ENCODE measurements at places on chromosomes 5 and 9. TPM values are rescaled to one million over a fixed set of nuclear protein-coding genes. Genes with fewer than 3 reads are reported as not detected.

DNA sequence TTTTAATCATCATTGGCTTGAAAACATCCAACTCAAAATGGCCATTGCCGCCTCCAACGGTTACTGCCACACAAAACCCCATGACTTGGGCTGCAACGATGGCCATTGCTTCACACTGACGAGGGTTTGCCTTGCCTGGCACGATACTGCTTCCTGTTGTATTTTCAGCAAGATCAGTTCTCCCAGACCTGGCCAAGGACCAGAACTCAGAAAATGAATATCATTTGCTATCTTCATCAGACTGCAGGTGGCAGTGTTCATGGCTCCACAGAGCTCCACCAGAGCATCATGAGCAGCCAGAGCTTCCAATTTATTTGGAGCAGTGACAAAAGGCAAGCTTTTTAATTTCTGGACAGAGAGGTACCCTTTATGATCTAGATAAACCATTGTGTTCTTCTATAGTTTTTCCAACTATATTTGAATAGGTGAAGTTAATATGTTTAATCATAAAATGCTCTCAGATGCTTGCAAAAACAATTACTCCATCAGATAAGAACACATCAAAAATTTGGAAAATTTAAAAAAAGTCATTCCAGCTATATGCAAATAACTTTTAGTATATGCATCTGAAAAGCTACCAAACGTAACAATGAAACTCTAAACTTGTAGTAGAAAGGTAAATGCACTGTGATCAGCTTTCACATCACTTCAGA is 10.4 kb downstream of the AMACR start:
- DNase-seq = peak; percentile 86
- H3K36me3 ChIP-seq = no peaks in the 10 kb centered on the region
- no peaks in the 10 kb centered on the region for H3K4me1 ChIP-seq
- no peak overlapping the region for H3K4me3 ChIP-seq
- H3K27ac ChIP-seq = no peak overlapping the region
- H3K27me3 ChIP-seq = no peaks in the 10 kb centered on the region

The WWC1 gene
- total RNA-seq = 1.0 TPM

The ADGRD2 gene
- 0.29 TPM for total RNA-seq

DNA sequence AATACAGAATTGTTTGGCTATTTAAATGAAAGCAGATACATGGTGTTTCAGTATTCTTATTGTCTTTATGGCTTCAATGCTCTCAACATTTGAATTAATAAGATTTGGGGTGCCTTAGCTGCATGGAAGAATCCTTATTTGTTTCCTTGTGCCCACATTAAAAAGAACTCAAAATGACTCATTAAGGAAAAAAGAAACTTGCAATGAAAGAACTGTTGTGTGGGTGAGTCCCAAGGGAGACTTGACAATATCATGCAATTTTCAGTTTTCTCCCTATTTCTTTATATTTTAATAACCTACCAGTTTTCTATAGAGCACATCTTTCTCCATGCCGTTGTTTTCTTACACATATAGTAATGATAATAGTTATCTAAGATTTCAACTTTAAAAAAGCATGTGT is 404.0 kb downstream of the PDE4D start:
- H3K36me3 ChIP-seq = no peaks in the 10 kb centered on the region
- no peaks in the 10 kb centered on the region for H3K4me1 ChIP-seq
- no peaks in the 10 kb centered on the region for H3K27me3 ChIP-seq
- DNase-seq = no peak
- no peak overlapping the region for H3K27ac ChIP-seq

DNA sequence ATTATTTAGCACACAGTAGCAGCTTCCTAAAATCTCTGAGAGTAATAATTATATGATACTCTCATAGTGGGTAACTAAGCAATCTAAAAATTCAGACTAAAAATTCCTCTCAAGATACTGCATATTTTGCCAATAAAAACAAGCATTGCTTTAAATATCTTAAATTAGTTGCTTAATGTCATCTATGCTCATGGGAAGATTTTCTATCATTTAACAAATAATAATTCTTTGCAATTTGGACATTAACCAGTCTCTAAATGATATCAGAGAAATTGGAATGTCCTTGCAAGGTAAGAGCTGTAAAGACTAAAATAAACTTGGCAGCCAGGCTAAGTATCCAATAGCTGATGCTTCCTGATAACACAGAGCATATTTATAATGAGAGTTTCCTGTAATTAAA is 221.8 kb downstream of the SNCAIP start:
- H3K27ac ChIP-seq = no peak overlapping the region
- H3K4me1 ChIP-seq = no peaks in the 10 kb centered on the region
- no peaks in the 10 kb centered on the region for H3K36me3 ChIP-seq
- no peak for DNase-seq
- peaks cover 5% of the 10 kb centered on the region for H3K27me3 ChIP-seq

DNA sequence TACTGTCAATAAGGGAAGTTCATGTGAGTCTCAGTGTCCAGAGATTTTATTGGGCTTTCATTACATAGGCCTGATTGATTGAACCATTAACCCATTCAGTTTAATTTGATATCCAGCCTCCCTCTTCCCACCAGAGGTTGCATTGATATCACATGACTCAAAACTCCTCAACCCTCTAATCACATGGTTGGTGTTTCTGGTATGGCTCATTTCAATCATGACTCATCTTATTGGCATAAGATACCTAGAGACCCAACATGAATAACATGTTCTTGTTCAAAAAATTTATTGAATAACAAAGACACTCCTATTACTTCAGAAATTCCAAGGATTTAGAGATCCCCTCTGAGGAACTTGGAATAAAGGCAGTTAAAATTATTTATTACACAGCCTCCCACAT is 982.2 kb downstream of the TLE1 start:
- no peaks in the 10 kb centered on the region for H3K4me1 ChIP-seq
- H3K36me3 ChIP-seq = no peaks in the 10 kb centered on the region
- no peak for DNase-seq
- H3K27ac ChIP-seq = no peak overlapping the region
- H3K27me3 ChIP-seq = no peaks in the 10 kb centered on the region

The PCDHA1 gene
- not detected for total RNA-seq

DNA sequence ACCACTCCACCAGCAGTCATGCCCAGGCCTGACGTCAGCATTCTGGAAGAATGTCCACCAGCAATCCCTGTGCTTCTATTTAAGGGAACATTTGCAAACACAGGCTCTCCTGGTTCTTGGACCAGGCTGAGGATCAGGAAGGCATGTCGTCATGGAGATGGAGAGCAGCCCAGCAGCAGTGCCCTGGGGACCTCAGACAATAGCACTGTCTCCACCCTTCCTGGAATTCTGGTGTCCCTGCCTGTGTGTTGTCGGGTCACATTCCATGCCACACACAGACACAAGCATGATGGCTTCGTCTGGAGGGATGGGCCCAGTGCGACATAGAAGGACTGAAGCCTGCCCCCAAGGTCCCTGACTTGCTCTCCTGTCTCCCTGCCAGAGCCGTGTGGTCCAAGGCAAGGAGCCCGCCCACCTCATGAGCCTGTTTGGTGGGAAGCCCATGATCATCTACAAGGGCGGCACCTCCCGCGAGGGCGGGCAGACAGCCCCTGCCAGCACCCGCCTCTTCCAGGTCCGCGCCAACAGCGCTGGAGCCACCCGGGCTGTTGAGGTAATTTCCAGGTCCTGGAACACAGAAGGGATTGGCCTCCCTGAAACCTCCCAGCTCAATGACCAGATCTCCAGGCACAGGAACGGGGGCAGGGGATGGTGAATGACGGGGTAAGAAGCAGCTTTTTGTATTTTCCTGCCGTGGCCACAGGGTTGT is 43.8 kb downstream of the STOM start:
- peak; percentile 53 for DNase-seq
- H3K27me3 ChIP-seq = no peaks in the 10 kb centered on the region
- peaks cover 92% of the 10 kb centered on the region for H3K36me3 ChIP-seq
- no peaks in the 10 kb centered on the region for H3K4me1 ChIP-seq
- H3K4me3 ChIP-seq = no peak overlapping the region

The SLC28A3 gene
- total RNA-seq = not detected

- no peaks in the 10 kb centered on the region for H3K36me3 ChIP-seq
- no peak for DNase-seq
- H3K4me1 ChIP-seq = no peaks in the 10 kb centered on the region
- H3K27me3 ChIP-seq = no peaks in the 10 kb centered on the region
- H3K4me3 ChIP-seq = peak within 1 kb of the TSS; percentile 70
Measured at GRCh38 chr5:128538000-128538249, at the start of gene FBN2. Gene FBN2, minus strand, starts transcription at chr5:128538245. Its CDS starts 642 bp downstream, at chr5:128537603.

DNA sequence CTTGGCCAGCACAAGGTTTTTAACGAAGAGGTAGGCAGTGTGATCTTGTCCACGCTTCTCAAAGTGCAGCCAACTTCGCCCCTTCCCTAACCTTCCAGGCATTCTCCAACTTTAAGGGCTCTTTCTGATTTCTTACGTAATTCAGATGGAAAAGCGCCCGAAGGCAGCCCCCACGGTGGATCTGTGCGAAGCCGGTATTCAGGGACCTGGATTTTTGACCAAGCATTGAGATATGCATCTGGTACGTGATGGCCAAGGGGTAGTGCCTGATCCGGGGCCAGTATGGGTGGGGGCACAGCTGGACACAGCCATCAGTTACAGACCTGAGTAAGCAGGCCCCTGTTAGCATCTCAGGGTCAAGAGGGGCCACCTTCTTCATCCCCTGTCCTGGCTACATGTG is 80.0 kb downstream of the AMBP start:
- peaks cover 8% of the 10 kb centered on the region for H3K36me3 ChIP-seq
- no peak overlapping the region for H3K4me3 ChIP-seq
- DNase-seq = no peak
- H3K27me3 ChIP-seq = no peaks in the 10 kb centered on the region
- H3K4me1 ChIP-seq = peaks cover 13% of the 10 kb centered on the region
- no peak overlapping the region for H3K27ac ChIP-seq

DNA sequence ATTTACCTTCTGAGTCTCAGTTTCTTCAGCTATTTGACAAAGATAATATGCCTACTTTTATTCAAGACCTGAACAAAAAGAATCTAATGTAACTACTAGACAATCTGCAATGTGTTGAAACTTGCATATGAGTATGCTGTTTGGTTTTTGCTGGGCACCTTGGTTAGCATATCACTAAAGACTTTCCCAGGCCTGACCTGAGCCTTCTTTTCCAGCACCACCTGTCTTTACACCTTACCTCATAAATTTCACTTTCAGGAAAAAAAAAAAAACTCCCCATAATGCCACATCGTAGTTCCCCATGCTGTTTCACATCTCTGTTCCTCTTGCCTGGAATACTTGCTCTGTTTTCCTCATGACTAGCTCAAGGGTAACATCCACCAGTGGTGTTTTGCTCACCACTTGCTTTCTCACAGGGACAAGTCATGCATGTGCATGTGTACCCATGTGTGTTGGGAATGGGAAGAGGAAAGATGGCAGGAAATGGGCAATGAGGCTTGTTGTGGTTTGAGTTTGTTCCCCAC is 45.6 kb upstream of the TLE4 start:
- no peaks in the 10 kb centered on the region for H3K36me3 ChIP-seq
- no peak overlapping the region for H3K4me3 ChIP-seq
- no peaks in the 10 kb centered on the region for H3K4me1 ChIP-seq
- DNase-seq = no peak
- no peak overlapping the region for H3K27ac ChIP-seq
- H3K27me3 ChIP-seq = no peaks in the 10 kb centered on the region

GRCh38 chr5:159825551-159826051 is 90.7 kb upstream of the ADRA1B start:
- H3K4me1 ChIP-seq = no peaks in the 10 kb centered on the region
- H3K36me3 ChIP-seq = no peaks in the 10 kb centered on the region
- no peak overlapping the region for H3K27ac ChIP-seq

DNA sequence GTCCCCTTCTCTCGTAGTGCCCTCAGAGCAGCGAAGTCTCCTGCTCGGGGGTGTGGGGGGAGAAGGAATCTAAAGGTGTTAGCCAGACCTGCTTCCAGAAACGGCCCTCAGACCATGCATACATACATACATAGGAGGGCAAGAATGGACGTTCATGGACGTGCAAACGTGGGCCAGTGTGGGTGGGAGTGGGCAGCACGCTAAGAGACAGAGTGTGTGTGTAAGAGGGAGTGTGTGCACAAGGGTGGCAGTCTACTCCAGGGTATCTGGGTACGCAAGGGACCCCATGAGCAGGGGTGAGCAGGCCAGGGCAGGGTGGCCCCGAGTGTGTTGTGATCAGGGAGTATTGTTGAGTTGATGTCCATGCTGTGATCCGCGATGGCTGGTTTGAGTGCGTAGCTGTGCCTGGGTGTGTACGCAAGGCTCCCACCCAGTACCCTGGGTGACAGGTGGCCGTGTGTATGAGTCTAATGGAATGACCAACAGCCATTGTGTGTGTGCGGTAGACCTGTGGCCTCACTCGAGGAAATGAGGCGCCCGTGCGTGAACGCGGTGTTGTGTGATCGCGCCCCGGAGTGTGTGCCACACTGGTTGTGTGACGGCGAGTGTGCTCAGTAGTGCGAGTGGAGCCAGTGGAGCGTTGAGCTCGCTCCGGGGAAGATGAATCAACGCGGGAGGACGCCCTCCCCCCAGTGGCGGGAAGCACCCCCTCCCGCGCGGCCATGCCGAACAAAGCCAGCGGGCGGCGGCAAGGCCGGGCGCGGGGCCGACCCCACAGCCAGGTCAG is 826 bp downstream of the GPRIN1 start:
- peaks cover 9% of the 10 kb centered on the region for H3K4me1 ChIP-seq
- H3K27ac ChIP-seq = no peak overlapping the region
- H3K27me3 ChIP-seq = no peaks in the 10 kb centered on the region
- no peaks in the 10 kb centered on the region for H3K36me3 ChIP-seq
- no peak for DNase-seq

DNA sequence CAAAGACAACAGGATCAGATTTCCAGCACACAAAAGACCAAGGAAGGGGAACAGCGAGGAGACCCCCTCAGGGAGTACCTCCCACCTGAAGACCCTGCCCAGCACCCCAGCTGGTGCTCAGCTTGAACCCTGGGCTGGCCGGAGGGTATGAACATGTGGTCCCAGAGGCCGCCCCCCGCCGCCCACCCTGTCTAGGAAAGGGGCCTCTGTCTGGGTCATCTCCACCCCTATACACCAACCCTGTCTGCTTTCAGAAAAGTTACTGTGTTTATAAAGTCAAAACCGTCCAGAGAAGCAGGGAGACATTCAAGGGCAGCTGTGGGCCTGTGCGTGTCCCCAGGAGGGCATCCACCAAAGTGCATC is 72.2 kb downstream of the ADAMTS2 start:
- H3K27me3 ChIP-seq = no peaks in the 10 kb centered on the region
- peak overlapping the region; percentile 83 for H3K27ac ChIP-seq
- H3K4me1 ChIP-seq = peaks cover 10% of the 10 kb centered on the region
- H3K4me3 ChIP-seq = no peak overlapping the region
